ENCODE measurements at places on chromosomes 1 and 21.
A peak's percentile ranks its signal among the peaks of the same experiment; 100 is the strongest.

GRCh38 chr1:183516725-183517124, 44.4 kb downstream of the SMG7 start:
- DNase-seq: no peak

GRCh38 chr1:83673312-83673711, 325.6 kb downstream of the TTLL7 start:
- no peak for DNase-seq

DNA sequence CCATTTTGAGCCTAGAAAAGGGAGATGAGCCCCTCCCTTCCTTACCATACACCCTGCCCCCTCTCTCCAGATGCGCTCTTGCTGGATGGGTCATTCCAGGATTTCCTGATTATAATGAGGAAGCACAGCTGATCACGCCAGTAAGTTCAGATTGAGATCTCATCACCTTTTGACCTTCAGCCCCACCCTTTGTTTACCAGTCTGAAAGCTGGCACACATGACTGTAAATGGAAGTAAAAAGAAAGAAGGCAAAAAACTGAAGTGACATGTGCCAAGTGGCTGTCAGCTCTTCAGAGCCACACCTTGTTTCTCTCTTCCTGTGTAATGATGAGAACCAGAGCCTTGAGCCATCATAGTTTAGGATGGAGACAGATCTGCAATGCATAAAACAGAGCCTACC, 27.9 kb downstream of the S1PR1 start:
- no peak for DNase-seq

DNA sequence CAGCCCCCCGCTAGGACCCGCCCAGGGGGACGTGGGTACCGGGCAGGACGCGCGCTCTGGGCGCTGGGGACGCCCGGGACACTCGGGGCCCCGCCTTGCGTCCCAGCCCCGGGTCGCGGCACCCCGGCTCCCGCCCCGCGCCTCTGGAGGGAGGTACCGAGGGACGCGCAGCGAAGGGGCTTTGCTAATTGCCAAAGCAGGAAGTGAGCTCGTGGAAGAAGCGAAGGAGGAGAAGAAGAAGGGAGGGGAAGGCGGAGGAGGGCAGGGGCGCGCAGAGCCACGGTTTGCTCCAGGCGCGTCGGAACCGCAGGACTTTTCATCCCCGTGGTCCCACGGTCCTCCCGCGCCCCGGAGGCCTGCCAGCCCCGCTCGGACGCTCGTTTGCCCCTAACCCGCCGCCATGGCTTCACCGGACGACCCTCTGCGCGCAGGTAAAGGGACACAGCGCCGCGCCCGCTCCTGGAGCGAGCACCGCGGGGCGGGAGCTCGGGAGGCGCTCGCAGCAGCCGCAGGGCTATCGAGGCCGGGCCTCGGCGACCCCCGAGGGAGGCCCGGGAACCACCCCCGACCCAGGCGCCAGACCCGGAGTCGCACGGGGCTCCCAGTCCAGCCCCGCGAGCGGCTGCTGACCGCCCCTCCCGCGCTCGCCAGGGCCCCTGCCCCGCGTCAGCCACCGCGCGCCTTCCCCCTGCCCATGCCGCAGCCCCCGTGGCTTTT, 1.3 kb downstream of the EDARADD start:
- no peak for DNase-seq

DNA sequence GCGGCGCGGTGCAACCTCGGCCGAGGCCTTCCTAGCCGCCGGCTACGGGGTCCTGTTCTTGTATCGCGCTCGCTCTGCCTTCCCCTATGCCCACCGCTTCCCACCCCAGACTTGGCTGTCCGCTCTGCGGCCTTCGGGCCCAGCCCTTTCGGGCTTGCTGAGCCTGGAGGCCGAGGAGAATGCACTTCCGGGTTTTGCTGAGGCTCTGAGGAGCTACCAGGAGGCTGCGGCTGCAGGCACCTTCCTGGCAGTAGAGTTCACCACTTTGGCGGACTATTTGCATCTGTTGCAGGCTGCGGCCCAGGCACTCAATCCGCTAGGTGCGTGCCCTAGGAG, 379 bp downstream of the PPCS start:
- no peak for DNase-seq

GRCh38 chr1:152002960-152003359, 9.3 kb upstream of the S100A10 start:
- DNase-seq: no peak

DNA sequence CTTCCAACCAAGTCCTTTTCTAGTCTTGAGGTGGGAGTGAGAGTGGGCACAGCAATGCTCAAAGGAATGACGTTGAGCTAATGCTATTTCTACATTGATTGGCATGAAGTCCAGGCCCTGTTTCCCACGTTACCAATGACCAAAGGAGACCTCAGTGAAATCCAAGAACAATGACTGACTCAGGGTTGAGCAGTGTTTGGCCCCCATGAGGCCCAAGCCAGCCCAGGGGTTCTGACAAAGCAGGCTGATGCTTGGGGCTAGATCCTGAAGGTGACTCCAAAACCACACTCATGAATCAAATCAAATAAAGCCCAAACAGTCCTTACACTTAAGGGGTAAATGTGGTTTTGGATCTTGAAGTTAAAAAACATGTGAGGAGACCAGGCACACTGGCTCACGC, 278.5 kb upstream of the GJB5 start:
- DNase-seq: no peak

- no peak for DNase-seq
These were observed 90.5 kb downstream of the VWA5B1 start for GRCh38 chr1:20381045-20381641.

DNA sequence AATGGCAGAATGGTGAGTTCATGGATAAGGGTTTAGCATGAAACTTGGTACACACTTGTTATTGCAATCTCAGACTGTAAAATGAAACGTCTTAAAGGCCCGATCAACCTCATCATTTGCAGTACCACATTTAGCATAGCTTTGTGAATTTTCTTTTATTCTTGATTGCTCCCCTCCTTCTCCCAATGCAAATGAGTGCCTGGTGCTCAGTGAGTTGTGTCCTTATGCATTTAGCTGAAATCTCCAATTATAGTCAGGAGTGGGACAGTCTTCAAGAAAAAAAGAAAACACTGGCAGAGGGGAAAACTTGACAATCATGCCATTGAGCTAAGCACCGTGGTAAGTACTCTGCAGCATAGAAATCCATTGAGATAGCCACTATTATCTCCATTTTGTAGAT, 161.0 kb upstream of the HMCN1 start:
- DNase-seq: no peak

- no peak for DNase-seq
These were observed 30.9 kb downstream of the MAPKAPK2 start for GRCh38 chr1:206715552-206716158.

GRCh38 chr1:162349635-162350330, 26.9 kb downstream of the SPATA46 start:
- no peak for DNase-seq

- DNase-seq: no peak
These were observed 8.2 kb downstream of the GOLPH3L start for GRCh38 chr1:150688763-150689162.

DNA sequence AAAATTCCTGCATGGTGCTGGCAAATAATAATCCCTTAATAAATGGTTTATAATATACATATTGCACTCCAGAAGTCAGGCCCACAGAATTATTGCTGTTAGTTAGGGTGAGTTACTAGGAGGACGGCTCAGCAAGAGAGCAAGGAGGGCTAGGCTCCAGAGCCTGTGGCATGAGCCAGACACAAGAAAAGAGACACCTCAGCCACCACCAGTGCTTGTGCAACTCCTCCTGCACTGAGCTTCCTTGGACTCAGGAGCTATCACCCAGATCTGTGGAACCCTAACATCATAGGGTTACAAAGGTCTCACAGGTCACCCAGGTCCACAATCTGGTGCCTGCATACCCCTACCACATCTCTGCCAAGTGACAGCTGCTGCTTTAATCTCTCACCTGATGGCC, 12.8 kb upstream of the LRRC8D start:
- no peak for DNase-seq

- DNase-seq: no peak
These were observed 16.6 kb downstream of the MYOG start for GRCh38 chr1:203069030-203069747.

GRCh38 chr21:26969971-26970725, 3.3 kb upstream of the ADAMTS5 start:
- no peak for DNase-seq

DNA sequence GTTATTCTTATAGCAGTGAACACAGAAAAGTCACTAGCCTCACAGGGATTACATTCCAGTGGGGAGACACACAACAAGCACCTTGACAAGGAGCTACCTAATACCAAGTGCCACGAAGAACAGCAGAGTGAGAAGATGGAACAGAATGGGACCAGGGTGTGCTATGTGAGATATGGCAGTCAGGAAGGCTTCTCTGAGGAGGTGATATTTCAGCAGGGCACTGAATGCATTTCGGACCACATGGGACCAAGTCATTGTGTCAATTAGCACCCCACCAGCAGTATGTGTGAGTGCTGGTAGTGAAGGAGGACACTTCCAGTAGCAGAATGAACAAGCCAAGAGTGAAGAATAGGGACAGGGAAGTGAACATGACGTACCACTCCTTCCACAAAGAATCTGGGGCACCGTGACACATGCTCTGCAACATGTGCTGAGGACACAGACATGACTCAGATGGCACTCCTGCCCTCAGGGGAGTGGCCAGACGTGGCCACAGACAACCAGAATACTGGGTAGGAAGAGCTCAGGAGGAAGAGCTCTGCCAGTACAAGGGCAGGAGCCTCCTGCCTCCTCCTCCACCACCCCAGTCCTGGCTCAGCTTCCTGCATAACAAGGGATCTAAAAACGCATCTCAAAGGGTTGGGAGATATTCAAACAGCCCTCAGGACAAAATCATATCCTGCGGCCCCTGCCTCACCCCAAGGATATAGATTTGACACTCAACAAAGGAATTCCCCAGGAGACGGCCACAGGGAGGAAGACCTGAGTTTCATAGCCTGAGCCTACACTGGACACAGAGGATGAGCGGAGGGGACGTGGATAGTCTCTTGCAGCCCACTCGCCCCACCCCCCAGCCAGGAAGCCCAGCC, 102.5 kb downstream of the TRABD2B start:
- no peak for DNase-seq

DNA sequence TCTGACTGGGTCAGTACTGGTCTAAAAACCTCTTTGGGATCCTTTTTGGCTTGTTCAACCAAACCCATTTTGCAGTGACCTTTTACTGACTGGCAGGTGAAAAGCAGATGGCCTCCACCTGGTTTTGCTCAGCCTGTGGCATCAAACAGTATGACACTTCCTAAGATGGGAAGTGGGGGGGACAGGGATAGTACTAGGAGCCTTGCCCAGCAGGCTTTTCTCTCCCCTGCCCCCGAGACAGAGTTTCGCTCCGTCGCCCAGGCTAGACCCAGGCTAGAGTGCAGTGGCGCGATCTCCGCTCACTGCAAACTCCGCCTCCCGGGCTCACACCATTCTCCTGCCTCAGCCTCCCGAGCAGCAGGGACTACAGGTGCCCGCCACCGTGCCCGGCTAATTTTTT, 18.3 kb downstream of the INTS3 start:
- DNase-seq: no peak

GRCh38 chr1:154485106-154485505, 16.9 kb upstream of the TDRD10 start:
- DNase-seq: no peak

DNA sequence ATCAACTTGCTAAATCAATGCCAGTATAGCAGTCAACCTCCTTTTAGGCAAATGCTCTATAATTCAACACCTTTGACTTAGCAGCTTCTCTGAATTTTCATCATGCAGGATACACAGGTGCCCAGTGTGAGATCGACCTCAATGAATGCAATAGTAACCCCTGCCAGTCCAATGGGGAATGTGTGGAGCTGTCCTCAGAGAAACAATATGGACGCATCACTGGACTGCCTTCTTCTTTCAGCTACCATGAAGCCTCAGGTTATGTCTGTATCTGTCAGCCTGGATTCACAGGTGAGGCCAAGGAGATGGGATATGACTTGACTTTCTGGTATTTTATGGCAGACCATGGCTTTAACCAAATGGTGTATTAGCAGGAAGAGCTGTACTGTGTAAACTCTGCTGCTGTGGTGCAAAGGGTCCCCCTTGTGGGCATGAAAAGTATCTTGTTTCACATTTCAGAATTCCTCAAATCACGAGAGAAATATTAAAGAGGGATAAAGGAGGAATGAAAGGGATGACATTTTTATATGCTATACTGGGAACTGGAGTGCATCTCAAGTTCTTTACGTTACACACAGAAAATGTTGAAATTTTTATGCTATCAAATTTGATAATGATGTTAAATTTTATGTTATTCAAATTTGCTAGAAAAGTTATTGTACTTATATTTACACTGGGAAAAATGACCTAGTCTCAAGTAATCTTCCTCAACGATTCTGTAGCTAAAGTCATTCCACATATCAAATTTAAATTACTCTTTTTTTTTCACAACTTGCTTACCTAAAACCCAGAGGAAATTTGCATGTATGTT, 88.9 kb downstream of the CRB1 start:
- no peak for DNase-seq

- DNase-seq: peak; percentile 75
These were observed at the start of gene FNBP1L for GRCh38 chr1:93447481-93448291. Gene FNBP1L (plus strand): TSS chr1:93448118. CDS start chr1:93448282, 164 bp downstream.

GRCh38 chr21:42330380-42331371, 15.5 kb upstream of the TFF3 start:
- DNase-seq: no peak

- DNase-seq: no peak
These were observed 24.3 kb upstream of the MTF1 start for GRCh38 chr1:37883671-37884070.

GRCh38 chr1:173529106-173529505, 52.0 kb downstream of the PRDX6 start:
- no peak for DNase-seq

DNA sequence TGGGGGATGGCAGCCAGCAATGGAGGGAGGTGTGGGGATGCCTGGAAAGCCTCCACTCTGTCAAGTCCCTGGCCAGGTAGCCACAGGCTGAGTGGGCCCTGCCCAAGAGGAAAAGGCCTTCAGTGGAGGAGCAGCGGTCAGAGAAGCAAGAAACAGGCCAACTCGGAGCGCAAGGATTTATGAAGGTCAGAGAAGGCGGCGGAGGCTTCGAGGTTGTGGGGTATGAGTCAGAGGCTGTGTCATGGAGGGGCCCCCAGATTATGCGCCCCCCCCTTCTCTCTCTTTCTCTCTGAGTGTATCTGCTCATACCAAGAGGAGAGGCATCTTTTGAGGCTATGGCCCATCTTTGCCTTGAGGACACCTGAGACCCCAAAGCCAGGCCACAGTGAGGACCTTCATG, 99.5 kb downstream of the CASZ1 start:
- no peak for DNase-seq

DNA sequence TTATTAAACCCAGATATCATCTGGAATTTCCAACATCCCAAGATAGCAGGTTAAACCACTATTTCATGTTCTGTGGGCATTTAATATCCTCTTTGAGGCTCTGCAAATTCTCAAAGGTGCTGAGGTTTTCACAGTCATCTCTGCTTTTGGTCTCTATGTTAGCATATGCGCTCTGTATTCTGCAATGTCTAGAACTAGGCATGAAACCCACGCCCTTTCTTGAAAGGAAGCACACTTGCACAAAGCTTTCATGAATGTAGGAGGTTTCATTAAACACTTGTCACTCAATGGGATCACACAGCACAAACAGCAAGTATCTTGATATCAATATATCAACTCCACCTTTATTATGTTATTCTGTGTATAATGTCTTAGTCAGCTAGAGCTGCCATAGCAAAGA, 172.0 kb upstream of the USP24 start:
- no peak for DNase-seq
